ENCODE measurements at places on chromosomes 3 and 15. TPM values are rescaled to one million over a fixed set of nuclear protein-coding genes. Genes with fewer than 3 reads are reported as not detected.

- no peak for DNase-seq
- no peaks in the 10 kb centered on the region for H3K27me3 ChIP-seq
- no peak overlapping the region for H3K27ac ChIP-seq
- H3K4me1 ChIP-seq = no peaks in the 10 kb centered on the region
Observed at GRCh38 chr3:25854214-25854613, 64.3 kb downstream of the OXSM start.

GRCh38 chr3:118781232-118781631, 253.4 kb downstream of the IGSF11 start:
- no peak overlapping the region for H3K27ac ChIP-seq
- DNase-seq = no peak
- no peaks in the 10 kb centered on the region for H3K27me3 ChIP-seq
- H3K36me3 ChIP-seq = no peaks in the 10 kb centered on the region

ZNF80 gene
- total RNA-seq = 0.12 TPM

ZNF860 gene
- total RNA-seq = 2.9 TPM

Measured in HCT116 (cell line).